Fibroblast of lung (primary cell): ENCODE measurements at places on chromosomes 2 and 18.
A peak's percentile ranks its signal among the peaks of the same experiment; 100 is the strongest.

DNA sequence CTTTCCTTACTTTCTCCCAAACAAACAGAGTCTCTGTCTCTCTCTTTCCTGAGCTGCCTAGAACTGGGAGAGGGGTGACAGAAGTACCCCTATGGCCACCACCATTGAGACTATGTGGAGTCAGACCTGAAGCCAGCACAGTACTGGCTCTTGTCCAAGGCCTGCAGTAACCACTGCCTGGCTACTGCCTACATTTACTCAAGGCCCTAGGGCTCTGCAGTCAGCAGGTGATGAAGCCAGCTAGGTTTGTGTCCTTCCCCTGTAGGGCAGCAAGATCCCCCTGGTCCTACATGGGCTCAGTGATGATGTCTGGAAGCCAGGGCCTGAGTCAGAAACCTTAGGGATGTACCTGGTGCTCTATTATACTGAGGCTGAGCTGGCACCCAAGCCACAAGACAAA is 12.2 kb downstream of the MYO3B start:
- DNase-seq, result no peak

DNA sequence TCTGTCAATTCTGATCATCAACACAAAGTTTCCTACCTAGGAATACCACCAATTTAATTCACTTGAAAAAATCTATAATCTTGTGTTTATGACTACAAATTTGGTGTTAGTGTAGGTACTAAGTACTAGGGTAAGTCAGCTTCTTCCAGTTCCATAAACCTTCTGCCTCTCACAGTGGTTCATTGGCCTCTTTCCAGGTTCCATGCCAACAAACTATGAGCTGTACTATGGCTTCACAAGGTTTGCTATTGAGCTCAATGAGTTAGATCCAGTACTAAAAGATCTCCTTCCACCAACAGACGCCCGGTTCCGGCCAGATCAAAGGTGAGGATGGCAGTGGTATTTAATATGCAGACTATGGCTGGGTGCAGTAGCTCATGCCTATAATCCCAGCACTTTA is 58.8 kb downstream of the PRKRA start:
- DNase-seq, result peak; percentile 34

DNA sequence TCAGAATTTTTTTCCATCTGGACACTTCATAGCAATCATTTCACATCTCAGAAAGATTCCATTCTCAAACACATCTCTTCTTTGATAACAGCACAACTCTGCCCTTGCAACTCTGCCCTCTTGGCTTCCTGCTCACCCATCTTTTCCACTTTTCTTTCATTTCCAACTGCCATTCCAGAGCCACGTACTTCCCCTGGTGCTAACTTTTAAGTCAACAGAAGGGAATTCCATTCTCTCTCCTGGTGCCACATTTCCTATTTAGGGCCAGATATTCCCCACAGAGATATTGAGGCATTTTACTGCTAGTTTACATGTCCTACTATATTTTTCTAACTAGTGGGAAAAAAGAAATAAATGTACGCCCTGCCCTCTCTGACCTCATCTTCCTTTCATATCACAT is 590.2 kb downstream of the ARHGAP15 start:
- DNase-seq, result peak; percentile 42

DNA sequence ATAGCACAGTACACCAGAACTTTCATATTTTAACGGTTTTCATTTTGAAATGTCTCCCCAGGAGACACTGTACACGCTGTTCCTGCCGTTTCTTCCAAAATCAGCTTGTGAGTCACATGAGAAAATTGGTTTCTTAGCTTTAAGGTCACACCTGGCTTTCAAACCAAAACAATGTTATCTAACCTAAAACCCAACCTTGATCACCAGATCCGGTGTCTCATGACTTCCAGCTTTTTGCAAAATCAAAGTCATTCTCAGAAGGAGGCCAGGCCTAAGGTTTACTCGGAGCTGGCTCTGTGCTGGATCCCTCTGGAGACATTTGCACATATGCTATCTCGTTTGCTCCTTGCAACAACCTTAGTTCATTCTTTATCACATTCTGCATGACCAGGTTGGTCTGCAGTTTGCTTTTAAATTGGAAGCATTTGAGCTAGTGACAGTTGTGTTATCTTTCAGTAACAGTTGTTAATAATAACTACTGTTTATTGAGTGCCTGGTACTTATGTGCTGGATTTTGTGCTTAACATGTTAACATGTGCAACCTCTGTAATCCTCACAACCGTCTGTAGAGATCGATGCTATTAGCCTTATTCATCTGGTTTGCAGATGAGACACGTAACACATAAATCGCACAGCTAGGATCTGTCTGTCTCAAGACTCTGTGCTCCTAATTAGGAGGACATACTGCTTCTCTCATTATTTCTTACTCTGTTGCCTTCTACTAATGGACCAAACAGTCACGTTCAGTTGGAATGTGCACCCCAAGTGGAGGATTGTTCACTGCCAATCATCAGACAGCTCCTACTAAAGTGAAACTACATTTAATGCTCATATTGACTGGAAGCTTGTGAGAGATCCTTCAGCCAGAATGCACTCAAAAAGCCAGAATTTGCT is 105.5 kb downstream of the RNF144A start:
- DNase-seq, result peak; percentile 86

DNA sequence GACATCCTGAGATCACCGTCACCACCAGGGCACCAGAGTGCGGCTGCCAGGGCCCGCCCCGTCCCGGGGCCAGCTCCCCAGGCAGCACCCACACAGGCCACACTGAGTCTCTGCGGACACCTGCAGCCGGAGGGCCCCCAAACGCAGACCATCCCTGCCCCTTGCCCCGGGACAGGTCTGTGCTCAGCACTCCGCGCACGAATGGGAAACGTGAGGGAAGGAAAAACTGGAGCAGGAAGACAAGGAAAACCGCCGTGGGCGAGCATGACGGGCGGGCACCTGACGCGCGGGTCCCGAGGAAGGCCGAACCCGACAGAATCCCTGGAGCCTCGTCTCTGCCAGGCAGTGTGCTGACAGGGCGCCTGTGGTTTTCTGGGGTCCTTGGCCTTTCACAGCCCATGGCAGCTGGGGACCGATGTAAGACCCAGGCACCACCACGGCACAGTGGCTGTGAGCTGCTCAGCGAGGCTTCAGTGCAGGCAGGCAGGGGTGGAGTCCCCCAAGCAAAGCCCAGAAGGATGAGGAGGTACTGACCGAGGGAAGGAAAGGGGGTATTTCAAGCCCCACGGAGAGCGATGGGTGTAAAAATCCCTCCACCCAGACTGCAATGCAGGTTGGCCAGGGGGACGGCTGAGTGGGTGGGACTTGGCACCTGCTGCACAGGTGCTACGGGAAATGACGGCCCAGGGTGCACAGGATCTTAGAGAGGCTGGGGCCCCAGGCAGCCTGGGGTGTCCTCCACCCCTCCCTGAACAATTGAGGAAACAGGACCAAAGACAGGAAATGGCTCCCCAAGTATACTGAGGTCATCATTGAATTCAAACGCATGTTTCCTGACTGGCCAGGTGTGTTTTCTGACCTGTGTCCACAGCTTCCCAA is 59.0 kb downstream of the PXDN start:
- no peak for DNase-seq

GRCh38 chr2:174322746-174323145 is 12.0 kb upstream of the SP9 start:
- no peak for DNase-seq

GRCh38 chr18:54222922-54223567 is 1.4 kb downstream of the MBD2 start:
- no peak for DNase-seq

DNA sequence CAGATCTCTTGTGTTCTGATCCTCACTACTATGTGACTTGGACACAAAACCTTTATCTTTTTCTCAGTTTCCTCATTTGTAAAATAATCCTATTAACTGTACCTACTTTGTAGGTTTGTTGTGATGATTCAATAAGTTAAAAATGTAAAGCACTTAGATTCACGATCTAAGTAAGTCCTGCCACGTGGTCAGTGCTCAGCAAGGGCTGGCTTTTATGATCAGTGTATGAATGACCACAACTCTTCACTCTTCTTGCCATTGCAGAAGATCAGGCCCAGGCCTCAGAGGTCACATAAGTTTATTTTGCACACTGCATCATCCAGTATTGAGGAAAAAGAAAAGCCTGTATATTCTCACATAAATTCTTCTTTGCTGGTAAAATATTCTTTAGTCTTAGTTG is 1192.5 kb upstream of the ACVR2A start:
- DNase-seq, result peak; percentile 16

GRCh38 chr2:161131804-161132203 is 28.4 kb upstream of the TANK start:
- DNase-seq, result no peak

GRCh38 chr2:139155991-139156390 is 375.8 kb upstream of the NXPH2 start:
- DNase-seq, result peak; percentile 1
